ENCODE measurements at places on chromosomes 5 and 9.
A peak's percentile ranks its signal among the peaks of the same experiment; 100 is the strongest.

- no peak for DNase-seq
Observed at GRCh38 chr9:20023961-20024571, 235.2 kb upstream of the SLC24A2 start.

DNA sequence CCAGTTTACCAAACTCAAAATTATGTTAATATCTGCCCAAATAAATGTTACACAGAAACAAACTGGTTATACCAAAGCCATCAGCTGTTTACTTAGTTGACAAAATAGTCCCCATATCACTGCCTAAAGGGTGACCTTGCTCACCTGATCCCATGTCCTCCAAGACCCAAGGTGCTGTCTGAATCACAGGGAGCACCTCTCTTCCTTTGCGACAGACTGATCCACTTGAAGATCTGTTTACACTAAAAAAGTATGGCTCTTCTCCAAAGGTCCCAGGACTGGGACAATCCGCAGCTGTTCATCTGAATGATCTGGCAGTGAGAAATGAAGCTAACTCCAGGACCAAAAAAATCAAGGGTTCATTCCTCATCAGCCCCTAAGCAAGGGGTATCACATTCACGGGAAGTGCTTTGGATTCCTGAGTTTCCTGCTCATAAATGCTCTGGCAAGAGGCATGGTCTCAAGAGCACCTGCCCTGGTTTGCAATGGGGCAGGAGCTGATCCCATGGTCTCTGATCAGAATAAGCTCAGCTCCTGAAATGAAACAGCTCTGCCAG lies 5.0 kb downstream of the PRUNE2 start:
- DNase-seq = no peak

DNA sequence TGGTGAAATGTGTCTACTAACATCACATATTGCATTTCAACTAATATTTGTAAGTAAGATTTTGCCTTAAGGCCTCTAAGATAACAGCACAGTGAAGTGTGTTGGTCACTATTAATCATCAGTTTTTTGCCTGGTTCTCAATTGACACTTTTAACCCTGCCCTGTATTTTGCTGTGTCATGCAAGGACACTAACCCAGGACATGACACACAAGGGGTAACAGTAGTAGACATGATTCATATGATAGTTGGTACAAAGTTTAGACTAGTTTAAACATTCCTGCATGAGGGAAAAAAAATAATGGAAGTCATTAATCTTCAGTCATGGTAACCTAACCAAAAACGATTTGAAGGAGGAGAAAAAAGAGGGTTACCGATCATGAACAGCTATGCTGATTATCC lies 207.0 kb downstream of the DEPDC1B start:
- DNase-seq = no peak

DNA sequence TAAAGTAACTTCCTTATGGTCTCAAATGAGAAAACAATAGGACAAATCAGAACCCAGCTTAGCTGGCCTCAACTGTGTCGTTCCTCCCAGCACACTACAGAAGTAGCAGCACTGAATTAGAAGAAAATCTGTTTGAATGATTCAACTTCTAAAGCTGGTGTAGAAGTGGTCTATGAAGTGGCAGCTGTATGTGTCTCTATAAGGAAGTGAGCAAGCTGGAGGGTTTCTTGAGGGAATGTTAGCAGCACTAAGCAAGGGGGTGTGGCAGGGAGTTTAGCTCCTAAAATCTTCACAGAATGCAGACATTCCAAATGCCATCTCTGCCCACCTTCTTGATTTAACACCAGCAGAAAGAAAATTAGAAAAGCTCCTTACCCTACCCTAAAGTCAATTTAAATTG lies 4.1 kb downstream of the KLF9 start:
- DNase-seq = no peak

DNA sequence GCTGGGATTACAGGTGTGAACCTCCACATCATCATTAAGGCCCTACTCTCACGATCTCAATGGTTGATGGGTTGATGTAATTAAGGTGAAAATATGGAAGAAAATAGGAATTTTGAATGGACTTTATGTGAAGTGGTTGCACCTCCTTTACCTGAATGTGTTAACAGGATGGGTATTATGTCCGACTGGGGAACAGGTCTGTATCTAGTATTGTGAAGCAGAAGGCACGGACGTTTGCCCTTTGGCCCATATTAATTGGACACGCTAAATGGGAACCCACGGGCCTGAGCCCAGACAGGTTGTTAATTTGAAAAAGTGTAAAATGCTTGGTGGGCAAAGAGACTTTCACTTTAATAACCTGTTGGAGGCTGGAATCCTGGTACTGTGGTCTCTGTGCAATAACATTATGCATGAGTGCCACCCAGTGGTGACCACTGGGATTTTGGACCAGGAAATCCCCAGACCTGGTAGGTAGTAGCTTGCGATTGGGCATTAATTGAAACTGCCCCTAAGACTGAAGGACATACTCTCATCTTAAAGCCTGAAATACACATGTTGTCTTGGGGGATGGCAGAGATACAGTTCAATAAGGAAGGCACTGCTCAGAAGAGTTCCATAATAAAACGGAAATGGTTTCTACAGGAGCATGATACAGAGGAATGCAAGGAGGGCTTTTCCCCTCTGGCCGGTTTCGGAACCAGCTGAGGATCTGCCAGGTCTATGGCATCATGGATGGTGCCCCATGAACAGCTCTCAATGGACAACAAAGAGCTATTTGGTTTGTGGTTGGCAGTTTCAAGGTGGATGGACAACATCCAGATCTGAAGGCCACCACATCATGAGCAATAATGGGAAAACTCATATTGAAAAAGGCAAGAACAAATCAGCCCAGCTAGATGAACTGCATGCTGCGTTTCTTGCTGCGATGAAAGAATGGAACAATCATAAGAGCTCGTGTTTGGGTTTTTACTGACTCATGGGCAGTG lies 26.2 kb upstream of the BICD2 start:
- peak; percentile 56 for DNase-seq

GRCh38 chr9:127139071-127139731 lies 16.8 kb upstream of the ANGPTL2 start:
- DNase-seq = no peak

DNA sequence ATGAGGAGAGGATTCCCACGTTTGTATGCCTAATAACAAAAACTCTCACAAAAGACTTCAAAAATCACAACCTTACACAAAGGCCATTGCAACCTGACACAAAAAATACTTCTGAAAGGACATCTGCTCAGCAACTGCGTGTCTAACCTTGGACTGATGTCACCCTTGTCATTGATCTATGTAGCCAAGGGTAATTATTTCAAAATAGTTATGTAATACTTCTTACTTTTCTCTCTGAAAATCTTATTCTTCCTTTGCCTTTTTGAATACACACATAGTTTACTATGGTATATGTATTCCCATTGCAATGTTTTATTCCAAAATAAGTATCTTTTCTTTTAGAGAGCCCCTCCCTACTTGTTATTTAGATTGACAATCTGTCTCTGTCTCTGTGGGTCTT lies 355.3 kb downstream of the MSX2 start:
- no peak for DNase-seq

DNA sequence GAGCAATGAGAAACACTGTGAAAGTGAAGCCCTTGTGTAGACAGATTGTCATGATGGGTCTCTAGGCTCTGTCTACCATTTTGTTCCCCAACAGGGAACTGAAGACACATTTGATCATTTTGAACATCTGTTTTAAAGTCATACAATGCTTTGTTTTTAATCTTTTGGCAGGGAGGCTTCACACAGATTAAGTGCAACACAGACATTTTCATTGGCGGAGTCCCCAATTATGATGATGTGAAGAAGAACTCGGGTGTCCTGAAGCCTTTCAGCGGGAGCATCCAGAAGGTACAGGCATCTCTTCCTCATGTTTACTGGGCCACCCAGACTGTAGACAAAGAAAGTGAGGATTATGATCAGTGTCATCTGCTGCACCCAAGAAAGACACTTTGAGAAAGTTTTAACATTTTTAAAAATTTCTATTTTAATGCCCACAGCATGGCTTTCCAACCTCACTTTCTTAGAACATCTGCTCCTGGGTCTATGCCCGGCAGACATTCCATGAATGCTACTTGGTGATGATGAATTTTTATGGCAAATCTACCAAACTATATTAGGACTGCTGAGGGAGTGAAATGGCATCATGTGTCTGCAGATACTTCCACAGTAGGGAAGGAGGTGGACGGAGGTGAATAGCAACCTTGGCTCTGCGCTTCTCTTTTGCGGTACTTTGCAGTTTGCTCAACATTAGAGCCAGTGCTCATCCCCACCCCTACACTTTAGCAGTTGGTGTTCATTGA lies 121.3 kb downstream of the LIFR start:
- no peak for DNase-seq

DNA sequence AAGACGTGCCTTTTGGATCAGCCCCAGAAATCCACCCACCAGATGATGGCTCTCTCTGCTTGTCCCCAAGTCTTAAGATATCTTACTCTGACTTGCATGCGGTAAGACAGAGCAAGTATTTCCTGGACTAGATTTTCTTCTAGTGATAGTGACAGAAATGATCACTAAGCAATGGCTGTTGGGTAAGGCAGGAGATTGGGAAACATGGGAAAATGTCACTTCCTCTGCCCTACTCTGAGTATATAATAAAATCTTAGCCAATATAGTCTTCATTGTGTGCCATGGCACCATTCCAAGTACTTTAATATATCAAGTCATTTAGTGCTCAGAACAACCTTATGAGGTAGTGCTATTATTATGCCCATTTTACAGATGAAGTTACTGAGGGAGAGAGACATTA lies 31.0 kb upstream of the GNA14 start:
- no peak for DNase-seq

GRCh38 chr9:128548876-128549275 lies 3.5 kb upstream of the SPTAN1 start:
- DNase-seq = no peak

GRCh38 chr5:98108497-98108896 lies 665.0 kb upstream of the RGMB start:
- no peak for DNase-seq

DNA sequence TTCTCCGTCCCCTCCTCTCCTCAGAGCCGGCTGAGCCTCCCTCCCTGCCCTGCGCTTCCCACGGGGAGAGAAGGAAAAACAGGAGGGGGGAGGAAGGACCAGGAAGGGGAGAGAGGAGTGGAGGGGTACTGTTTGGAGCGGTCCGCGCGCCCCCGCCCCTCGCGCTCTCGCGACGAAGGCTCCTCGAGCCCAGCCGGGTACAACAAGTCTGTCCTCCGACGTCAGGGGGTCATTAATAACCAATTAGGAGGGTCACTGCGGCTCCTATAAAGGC lies 480 bp upstream of the PRDM12 start:
- no peak for DNase-seq

- DNase-seq = no peak
Observed at GRCh38 chr9:85224301-85224700, 517.5 kb downstream of the AGTPBP1 start.

DNA sequence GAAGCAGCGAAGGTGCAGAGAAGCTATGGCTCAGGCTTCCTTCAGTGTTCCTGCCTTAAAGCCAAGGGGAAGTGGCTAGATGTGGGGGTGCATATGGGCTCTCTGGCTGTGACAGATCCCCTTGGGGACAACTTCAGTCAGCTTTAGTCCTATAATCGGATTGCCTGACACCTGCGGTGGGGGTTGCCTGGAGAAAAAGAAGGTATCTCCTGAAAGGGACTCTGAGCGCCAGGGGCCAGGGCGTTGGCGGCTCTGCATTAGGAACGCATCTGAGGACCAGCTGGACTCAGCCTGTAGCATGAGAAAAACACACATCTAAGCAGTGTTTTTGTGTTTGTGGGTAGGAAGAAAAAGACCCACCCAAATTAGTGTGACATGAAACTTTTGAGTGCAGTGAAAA lies 84.3 kb upstream of the OTULINL start:
- no peak for DNase-seq

DNA sequence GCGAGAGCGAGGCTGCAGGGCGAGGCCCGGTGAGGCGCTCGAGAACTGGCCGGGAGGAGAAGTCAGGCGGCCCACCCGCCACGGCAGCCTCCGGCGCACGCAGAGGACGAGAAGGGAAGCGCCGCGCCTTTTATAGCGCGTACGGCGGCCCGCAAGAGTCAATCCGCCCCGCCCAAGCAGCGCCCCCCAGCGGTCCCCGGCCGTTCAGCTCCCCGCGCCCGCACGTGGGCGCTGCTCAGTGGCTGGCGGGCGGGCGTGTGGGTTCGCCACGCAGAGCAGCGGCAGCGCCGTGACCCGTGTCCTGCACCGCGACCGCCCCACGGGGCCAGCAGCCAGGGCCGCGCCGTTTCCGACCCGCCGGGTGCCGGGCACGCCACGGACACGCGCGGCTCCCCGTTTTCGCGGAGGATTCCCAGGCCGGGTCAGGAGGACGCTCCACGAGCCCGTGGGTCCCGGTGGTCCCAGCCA lies 14.6 kb downstream of the LCN10 start:
- peak; percentile 90 for DNase-seq

- no peak for DNase-seq
Observed at GRCh38 chr9:7403839-7404487, 395.6 kb downstream of the DMAC1 start.

GRCh38 chr5:78758169-78758839 lies 109.7 kb upstream of the LHFPL2 start:
- DNase-seq = no peak

GRCh38 chr5:1430121-1430795 lies 15.0 kb downstream of the SLC6A3 start:
- no peak for DNase-seq

DNA sequence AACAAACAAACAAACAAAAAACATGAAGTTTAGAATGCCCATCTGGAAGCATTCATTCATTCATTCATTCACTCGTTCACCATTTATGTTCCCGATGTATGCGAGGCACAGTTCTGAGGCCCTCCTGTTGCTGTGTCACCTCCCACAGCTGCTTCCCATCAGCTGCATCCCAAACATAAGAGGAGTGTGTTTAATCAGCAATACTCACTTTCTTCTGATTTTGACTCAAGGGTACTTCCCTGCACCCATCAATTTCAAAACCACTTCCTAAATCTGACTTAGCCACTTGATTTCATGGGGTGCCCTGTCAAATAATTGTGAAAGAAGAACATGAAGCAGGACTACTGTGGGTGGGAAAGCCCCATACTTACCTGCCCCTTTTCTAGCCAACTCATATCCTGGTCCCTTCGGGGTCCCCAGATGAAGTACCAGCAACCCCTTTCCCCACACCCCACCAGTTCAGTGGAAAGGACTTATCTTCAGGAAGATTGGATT lies 128.0 kb upstream of the IL12B start:
- no peak for DNase-seq

GRCh38 chr5:96148376-96148775 lies 186.7 kb upstream of the ELL2 start:
- no peak for DNase-seq

DNA sequence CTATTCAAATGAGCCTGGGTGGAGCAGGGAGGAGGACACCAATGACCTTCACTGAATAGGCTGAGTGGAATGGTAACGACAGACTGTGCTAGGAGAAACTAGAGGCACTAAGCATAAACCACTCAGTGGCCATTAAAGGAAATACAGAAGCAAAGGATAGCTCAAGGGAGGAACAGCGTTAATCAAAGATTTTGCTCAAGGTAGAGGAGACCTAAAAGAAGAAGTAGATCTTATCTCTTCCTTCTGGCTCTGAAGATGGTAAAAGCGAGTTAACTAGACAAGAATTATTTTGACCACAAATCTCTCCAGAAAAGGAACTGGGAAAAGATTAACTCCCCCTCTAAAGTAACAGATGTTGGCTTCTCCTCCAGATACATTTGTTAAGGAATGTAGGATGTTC lies 299.6 kb downstream of the EPB41L4A start:
- DNase-seq = no peak

- DNase-seq = no peak
Observed at GRCh38 chr5:111389390-111390082, 122.8 kb downstream of the STARD4 start.

- peak; percentile 20 for DNase-seq
Observed at GRCh38 chr5:157143127-157143971, 684 bp upstream of the MED7 start.

GRCh38 chr5:22910523-22910922 lies 57.4 kb upstream of the CDH12 start:
- no peak for DNase-seq
